ENCODE measurements at places on chromosomes 1 and 21.

GRCh38 chr21:45149021-45149420, 74.6 kb downstream of the ADARB1 start:
- DNase-seq = no peak

- DNase-seq = no peak
These were observed 348.5 kb downstream of the PTPRU start for GRCh38 chr1:29584776-29585175.

DNA sequence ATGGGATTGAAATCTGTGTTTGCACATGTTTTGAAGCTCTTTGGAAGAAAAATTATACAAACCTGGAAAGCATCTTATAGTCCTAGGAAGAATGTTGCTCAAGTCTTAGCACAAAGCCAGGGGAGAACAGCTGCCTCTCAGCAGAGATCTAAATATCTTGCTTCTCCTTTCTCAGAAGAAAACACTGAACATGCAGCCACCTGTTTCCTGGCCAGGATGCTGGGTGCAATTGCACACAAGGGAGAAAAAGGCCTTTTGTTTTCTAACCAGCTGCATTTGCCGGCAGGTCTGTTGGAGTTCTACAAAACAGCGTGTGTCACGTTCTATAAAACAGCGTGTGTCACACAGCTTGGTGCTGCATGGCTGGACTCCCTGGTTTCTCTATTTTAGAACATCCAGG, 259.6 kb upstream of the PLD5 start:
- no peak for DNase-seq

GRCh38 chr21:28683982-28684752, 308.5 kb downstream of the LTN1 start:
- no peak for DNase-seq
